ENCODE measurements at places on chromosomes 2 and 18. TPM values are rescaled to one million over a fixed set of nuclear protein-coding genes. Genes with fewer than 3 reads are reported as not detected.

GRCh38 chr2:199439542-199439941 is 18.2 kb downstream of the SATB2 start:
- no peak for DNase-seq

DNA sequence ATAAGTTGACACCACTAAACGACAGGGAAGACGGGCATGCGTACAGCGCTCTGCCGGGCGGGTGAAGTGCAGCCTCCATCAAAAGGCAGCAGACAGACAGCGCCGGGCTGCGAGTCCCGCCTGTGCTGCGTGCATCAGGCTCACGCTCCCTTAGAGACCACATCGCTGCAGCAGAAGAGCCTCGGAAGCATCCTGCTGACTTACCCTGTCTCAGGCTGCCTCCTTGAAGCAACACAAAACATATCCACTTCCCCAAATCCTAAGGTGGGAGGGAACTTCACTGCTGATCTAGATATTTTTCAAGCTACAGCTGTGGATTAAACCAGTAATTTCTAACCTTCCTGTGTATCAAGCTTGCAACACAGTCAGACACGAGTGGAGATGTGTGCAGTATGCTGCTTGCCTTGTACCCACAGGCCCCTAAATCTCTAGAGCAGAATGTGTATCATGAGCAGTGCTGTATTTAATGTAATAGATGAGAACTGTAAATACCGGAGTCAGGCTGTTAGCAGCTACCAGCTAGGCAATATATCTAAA is 6.4 kb downstream of the MYT1L start:
- DNase-seq = no peak

DNA sequence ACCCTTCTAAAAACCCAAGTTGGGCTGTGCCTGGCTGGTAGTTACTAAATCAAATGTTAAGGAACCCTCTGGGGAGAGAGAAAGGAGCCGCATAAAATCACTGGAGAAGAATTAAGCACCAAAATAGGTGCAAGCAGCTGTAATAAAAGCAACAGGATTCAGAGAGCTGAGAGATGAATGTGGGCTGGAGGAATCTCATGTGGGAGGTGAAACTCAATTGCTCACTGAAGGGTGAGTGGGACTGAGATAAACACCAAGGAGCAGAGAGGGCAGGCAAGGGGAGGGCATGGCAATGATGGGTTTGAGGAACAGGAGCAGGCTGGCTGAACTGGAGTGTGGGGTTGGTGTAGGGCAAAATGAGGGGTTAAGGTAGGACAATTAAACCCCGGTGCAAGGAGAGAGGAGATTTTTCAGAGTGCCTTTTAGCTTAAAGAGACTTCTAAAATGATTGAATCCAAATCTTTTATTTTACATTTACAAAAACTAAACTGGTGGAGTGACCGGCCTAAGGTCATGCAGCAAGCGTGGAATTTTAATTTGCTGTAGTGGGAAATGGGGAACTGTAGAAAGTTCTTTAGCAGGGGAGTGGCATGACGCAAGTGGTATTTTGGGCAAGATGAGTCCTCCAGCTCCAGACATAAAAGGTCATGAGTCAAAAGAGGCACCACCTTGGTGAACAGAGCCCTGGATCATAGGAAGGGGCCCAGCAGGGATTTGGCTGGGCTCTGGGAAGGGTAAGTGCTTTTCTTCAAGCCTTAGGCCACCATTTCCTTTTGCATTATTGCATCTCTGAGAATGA is 10.5 kb downstream of the PLB1 start:
- no peak for DNase-seq

- DNase-seq = no peak
Measured at GRCh38 chr2:175576875-175577274, 395.4 kb upstream of the ATP5MC3 start.

DNA sequence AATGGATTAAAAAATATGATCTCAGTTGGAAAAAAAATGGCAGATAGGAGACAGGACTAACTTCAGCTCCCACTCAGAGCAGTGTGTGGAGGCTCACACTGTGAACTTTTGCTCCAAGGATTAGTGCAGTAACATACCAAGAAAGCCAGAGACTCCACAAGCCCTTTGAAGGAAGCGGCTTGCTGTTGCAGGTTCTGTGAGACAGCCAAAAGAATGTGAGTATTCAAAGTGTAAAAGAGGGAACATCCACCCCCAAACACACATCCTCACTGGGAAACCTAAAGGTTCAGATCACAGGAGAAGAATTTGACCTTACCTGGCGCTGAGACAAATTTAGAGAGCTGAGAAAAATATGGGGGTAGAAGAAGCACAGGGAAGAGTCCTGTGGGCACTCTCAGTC is 77.5 kb downstream of the FAM171B start:
- DNase-seq = no peak

Gene NPPC
- 7.2 TPM for total RNA-seq

Gene ABHD1
- 1.1 TPM for total RNA-seq

Gene SFT2D3
- total RNA-seq = 4.7 TPM
